Ureter (tissue), 1 donor: ENCODE measurements at places on chromosomes 5 and 9. TPM values are rescaled to one million over a fixed set of nuclear protein-coding genes. Genes with fewer than 3 reads are reported as not detected.

DNA sequence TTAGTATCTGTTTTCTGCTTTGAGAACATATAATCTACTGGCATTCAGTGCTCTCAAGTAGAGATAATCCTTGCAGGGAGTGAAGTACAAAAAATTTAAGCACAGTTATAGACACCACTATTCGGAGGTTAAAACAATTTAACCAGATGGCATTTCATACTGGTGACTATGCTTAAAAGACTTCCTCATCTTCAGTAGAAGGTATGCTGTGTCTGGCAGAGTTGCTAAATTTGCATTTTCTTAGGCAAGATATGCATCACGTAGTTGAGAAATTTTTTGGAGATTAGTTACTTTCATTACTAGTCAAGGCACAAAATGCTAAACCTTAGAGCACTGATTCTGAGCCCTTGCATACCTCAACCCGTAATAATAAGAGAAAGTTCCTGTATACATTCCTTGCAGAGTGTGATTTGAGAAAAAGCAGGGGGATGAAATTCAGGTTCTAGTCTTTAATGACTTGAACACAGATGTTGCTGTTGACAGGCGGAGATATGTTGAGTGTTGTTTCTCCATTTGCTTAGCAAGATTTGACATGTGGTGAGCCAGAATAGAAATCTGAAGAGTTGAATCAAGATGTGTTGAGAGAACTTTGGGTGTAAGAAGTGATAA lies 70.8 kb upstream of the STARD4 start:
- DNase-seq = no peak

- DNase-seq = no peak
Observed at GRCh38 chr5:83639911-83640310, 80.7 kb downstream of the HAPLN1 start.

- no peak for DNase-seq
Observed at GRCh38 chr5:107129051-107129450, 541.7 kb downstream of the EFNA5 start.

DNA sequence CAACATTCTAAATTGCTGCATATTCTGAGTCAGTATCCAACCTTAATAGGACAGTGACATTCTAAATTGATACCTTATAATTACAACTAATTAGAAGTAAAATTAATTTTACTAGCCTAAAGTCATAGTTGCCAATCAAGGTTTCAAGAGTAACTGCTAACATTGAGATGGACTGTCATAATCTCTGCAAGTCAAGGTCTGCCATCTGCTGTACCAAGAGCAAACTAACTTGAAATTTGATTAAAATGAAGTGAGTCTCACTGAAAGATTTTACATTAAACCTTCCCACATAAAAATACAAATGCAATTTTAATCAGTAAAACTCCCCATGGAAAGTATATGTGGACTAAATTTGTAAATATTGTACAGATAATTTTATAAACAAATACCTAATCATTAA lies 235.3 kb downstream of the PRDM9 start:
- DNase-seq = no peak

GRCh38 chr9:127931092-127931881 lies 710 bp upstream of the PIP5KL1 start:
- DNase-seq = no peak

DNA sequence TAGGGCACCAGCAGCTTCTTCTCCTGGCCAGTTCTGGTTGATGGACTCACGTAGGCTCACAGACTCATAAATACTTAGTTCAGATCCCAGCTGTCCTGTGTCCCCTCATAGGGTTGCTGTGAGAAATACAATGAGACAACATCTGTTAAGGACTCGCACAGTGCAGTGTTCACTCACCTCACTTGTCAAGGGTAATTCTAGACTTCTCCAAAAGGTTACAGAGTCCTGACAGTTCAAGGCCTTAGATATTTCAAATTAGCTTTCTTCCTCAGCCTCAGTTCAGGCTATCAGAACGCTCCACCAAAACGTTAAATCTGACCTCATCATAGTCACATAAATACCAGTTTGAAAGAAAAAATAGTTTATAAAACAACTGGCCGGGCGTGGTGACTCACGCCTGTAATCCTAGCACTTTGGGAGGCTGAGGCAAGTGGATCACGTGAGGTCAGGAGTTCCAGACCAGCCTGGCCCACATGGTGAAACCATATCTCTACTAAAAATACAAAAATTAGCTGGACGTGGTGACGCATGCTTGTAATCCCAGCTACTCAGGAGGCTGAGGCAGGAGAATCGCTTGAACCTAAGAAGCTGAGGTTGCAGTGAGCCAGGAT lies 106.3 kb downstream of the UGCG start:
- DNase-seq = no peak

DNA sequence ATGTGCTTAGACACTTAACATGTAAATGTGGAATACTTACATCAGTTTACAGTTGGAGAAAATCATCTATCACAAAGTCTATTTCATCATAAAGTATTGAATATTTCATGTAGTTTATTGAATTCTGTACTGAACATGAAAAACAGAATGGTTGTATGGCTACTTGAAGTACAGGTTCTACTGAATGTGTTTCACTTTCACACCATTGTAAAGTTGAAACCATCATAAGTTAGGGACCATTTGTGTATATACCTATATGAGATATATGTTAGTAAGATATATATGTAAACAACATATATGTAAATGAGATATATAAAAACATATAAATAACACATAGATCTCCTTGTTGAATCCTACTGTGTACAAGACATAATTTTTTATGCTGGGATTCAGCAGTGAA lies 63.0 kb upstream of the TAF11L2 start:
- DNase-seq = no peak

Gene ELOVL7
- 16.7 TPM for total RNA-seq

Gene PRR16
- total RNA-seq = 4.2 TPM
